Heart left ventricle (tissue), 16 donors: ENCODE measurements at places on chromosomes 4 and X. TPM values are rescaled to one million over a fixed set of nuclear protein-coding genes. Genes with fewer than 3 reads are reported as not detected.

ZBTB33 gene
- 7.2 TPM for total RNA-seq

PRRG1 gene
- 7.2 TPM for total RNA-seq

STPG2 gene
- 0.16 TPM for total RNA-seq

DNA sequence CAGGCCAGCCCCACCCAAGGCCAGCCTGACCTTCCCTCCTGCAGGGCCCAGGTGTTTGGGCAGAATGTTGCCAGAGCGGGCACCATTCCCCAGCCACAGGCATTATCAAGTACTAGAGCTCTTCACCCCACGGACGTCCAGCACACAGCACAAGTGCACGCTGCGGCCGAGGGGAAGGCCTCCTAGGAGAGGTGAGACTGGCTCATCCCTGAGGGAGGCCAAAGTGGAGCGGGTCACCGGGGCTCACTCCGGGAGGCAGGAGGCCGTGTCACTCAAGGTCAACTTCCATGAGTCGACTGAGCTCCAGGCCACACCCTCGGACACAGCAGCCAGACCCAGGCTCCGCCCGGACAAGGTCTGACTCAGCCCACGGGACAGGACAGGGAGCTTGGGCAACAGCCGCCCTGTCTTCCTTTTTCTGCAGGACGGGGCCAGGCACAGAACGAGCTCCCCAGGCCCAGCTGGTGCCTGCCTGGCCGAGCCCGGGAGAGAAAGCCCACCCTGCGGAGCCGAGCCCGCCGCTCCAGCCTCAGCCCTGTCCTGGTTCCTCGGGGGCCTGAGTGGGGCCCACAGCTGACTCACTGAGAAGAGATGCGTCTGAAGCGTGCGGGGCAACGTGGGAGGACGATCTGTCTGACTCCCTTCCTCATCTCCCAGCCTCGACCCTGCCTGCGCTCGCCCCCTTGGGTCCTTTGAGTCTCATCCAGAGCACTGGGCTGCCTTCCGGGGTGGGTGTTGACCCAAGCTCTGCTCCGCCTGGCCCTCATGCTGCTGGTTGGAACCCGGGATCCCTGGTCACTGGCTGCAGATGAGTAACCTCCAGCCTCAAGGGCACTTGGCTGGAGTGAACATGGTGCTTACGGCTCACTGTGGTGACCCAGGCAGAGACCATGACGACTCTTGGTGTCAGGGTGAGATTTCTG is 1.6 kb downstream of the SLC49A3 start:
- peak overlapping the region; percentile 93 for H3K27ac ChIP-seq
- no peaks in the 10 kb centered on the region for H3K36me3 ChIP-seq
- H3K4me3 ChIP-seq, result no peak overlapping the region
- peak; percentile 94 for DNase-seq

DNA sequence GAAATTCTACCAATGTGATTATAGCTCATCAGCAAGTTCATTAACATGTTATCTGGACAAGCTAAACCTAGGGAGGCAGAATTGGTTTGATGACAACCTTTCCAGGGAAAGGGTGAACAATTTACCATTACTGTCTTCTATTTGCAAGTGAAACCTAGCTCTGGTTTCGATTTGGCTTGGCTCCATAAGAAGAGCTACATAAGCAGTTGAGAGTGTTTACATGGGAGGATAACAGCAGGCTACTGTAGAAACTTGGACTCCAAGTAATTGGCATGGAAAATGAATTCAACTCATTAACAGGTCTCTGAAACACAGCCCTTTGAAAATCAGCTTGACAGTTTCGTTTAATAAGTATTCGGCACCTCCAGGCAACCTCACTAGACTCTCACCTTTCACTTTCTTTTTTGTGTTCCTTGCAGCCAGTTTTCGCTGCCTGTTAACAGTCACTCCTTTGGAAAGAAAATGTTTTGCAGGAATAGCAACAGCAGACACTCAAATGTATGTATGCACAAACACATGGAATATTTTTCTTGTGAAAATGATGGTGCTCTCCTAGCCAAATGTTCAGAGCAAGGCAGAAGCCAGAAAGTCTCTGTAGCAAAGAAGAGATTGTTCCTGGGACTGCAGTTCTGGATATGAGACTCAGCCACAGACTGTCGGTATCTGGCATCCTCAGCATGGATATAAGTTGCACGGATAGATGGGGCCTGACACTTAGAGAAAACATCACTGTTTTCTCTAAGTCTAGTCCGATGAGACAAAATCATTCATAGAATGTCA is 27.5 kb downstream of the POU3F4 start:
- H3K27ac ChIP-seq, result no peak overlapping the region
- no peak for DNase-seq
- H3K4me1 ChIP-seq, result no peaks in the 10 kb centered on the region
- H3K36me3 ChIP-seq, result no peaks in the 10 kb centered on the region

DNA sequence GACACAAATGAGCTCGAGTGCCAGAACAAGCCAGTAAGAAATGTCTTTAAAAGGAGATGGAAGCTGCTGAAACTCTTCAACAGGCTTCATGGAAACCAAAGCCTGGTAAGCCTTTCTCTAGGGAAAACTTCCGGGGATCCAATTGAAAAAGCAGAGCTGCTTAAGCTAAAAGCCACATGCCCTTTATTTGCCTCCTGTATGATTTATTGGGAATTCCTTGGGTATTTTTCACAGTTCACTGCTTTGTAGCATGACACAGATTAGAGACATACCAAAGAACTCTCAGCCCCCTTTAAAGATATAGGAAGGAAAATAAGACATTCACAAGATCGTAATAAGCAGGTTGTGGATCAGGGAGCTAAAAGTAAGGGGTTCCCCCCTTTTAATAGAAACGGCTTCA is 6.5 kb upstream of the ARHGAP6 start:
- H3K27me3 ChIP-seq, result no peaks in the 10 kb centered on the region
- no peaks in the 10 kb centered on the region for H3K4me1 ChIP-seq
- H3K36me3 ChIP-seq, result no peaks in the 10 kb centered on the region
- no peak overlapping the region for H3K4me3 ChIP-seq

GRCh38 chr4:17636696-17637622 is 22.5 kb downstream of the MED28 start:
- DNase-seq, result peak; percentile 64
- no peaks in the 10 kb centered on the region for H3K27me3 ChIP-seq
- peaks cover 4% of the 10 kb centered on the region for H3K4me1 ChIP-seq
- no peak overlapping the region for H3K27ac ChIP-seq

GRCh38 chrX:136767104-136767941 is 13.4 kb downstream of the ARHGEF6 start:
- peak overlapping the region; percentile 96 for H3K27ac ChIP-seq
- H3K4me3 ChIP-seq, result peak overlapping the region; percentile 81
- no peaks in the 10 kb centered on the region for H3K4me1 ChIP-seq
- no peaks in the 10 kb centered on the region for H3K27me3 ChIP-seq

DNA sequence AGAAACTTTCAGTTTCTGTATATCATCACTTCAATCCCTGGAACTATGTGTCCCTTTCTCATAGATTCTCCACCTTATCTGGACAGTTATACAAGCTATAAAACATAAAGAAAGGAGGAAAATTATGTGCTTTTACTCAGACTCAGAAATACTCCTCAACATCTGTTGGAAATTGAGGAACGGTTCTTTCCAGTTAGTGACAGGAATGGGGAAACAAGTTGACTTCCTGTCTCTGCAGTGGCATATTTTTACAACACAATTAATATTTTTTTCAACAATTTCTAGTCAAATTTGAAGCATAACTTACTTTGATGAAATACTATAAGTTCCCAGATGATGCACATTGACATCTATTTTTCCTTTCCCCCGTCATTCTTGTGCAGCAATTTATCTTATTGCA is 27.9 kb downstream of the ABHD18 start:
- H3K4me3 ChIP-seq, result no peak overlapping the region
- no peak overlapping the region for H3K27ac ChIP-seq
- H3K27me3 ChIP-seq, result no peaks in the 10 kb centered on the region
- peaks cover 18% of the 10 kb centered on the region for H3K4me1 ChIP-seq
- no peak for DNase-seq

GRCh38 chrX:132737743-132738142 is 220.7 kb downstream of the HS6ST2 start:
- no peaks in the 10 kb centered on the region for H3K4me1 ChIP-seq
- no peak for DNase-seq
- no peak overlapping the region for H3K27ac ChIP-seq
- H3K4me3 ChIP-seq, result no peak overlapping the region
- no peaks in the 10 kb centered on the region for H3K36me3 ChIP-seq

GRCh38 chrX:14753441-14753840 is 119.4 kb downstream of the FANCB start:
- H3K36me3 ChIP-seq, result no peaks in the 10 kb centered on the region
- H3K27me3 ChIP-seq, result no peaks in the 10 kb centered on the region
- H3K27ac ChIP-seq, result no peak overlapping the region
- H3K4me3 ChIP-seq, result no peak overlapping the region
- H3K4me1 ChIP-seq, result no peaks in the 10 kb centered on the region

GRCh38 chrX:123878252-123878721 is 18.4 kb downstream of the XIAP start:
- no peaks in the 10 kb centered on the region for H3K27me3 ChIP-seq
- H3K4me1 ChIP-seq, result peaks cover 3% of the 10 kb centered on the region
- no peaks in the 10 kb centered on the region for H3K36me3 ChIP-seq
- no peak overlapping the region for H3K27ac ChIP-seq
- DNase-seq, result no peak
